Fibroblast of skin of left quadriceps (primary cell): ENCODE measurements at places on chromosomes 2 and 18.

DNA sequence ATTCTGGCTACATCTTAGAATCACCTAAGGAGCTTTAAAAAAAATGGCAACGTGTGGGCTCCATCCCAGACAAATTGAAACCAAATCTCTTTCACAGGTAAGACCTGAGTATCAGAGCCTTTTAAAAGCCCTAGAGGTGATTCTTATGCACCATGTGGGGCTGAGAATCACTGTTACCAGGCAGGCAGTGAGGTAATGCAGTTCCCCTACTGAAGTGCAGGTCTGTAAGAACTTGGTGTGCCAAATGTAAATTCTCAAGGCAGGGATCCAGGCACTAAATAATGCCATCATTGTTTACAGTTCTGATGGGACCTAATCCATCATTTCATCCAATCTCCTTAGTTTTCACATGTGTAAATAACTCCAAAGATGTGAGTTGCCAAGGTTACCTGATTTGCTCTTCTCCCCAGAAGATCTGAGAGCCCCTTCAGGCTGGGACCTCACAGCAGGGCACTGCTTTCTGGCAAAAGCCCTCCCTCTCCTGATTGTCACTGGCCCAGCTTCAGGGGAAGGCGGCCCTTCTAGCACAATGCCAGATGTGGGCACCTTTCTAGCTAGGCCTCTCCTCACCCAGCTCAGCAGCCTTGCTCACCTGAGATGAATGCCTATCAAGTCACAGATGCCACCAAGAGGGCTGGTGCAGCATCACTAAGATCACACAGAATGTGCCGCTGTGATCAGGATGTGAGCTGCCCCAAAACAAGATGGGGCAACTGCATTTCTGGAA is 73.6 kb upstream of the RGPD5 start:
- no peak for DNase-seq

DNA sequence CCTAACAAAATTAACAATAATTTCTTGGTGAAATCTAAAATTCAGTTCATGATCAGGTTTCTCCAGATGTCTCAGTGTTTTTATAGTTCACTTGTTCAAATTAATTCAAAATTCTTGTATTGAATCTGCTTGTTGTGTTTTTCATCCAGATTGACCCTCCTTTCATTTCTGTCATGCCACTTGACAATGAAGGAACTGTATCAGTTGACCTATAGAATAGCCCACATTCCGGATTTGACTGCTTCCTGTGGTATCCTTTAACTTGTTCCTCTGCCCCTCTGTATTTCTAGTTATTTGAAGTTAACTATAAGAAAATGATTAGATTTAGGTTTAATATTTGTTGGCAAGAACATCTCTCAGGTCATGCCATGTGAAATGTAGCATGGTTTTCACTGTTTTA is 53.3 kb downstream of the TWSG1 start:
- DNase-seq: no peak

DNA sequence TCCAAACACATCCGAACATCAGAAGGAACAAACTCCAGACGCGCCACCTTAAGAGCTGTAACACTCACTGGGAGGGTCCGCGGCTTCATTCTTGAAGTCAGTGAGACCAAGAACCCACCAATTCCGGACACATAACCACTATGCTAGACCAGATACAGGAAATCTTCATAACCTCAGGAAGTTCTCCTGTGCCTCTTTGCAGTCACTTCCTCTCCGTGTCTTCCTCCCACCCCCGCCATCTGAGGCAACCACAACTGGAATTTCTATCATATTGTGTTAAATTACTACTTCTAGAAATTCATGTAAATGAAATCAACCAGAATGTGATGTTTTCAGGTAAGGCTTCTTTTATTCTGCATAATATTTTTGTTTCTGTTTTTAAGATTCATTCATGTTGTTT is 631.0 kb upstream of the NXPH2 start:
- DNase-seq: no peak

GRCh38 chr2:10750610-10751009 is 29.2 kb downstream of the ATP6V1C2 start:
- DNase-seq: no peak

DNA sequence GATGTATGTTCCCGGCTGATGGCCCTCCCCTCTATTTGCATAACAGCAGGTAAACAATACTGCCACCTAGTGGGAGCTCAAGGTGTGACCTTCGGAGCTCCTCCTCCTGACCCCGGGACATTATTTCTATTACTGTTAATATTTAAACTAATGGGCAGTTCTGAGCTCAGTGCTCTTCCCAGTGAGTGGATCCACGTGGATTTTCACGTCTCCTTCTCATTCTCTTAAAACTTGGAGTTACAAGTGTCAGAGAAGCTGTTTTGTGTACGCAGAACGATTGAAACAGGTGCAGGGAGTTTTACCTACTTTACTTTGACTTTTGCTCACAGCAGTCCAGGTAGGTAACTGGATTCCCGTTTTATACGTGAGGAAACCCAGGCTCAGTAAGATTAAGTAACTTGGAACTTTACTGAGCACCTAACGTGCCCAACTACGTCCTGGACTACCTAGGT is 127.3 kb downstream of the PRKCE start:
- DNase-seq: no peak

DNA sequence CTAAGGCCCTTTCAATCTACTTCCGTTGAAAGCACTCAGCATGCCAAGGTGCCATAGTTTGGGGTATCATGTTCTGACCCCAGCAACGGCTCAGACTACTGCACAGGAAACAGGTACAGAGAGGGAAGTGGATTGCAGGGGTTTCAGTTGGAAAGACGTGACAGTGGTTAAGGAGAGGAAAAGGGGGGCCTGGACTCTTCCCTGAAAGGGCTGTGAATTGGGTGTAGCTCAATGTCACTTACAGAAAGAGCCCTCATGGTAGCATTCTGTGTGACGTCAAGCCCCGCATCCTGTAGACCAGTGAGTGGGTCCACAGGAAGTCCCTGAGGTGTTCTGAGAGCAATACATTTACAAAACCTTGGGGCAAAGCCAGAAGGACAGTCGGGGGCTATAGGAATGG is 121.5 kb upstream of the GYPC start:
- DNase-seq: no peak

DNA sequence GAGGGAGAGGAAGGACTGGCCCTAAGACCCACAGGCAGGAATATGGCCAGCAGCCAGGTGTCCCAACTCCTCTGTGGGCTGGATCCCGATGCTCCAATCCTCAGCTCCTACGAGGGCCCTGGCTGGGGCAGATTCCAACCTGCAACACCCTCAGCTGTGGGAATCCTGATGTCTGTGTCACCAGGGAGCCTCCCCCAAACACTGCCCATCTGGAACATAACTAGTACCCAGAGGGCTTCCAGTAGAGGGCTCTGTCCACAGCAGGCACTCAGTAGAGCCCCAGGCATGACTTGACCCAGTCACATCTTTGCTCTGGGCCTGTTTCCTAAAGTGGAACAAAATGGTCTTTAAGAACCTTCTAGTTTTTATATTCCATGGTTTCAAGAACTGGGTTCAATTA is 20.6 kb upstream of the LOXHD1 start:
- no peak for DNase-seq
